Dermis blood vessel endothelial cell (primary cell): ENCODE measurements at places on chromosomes 4 and X.

DNA sequence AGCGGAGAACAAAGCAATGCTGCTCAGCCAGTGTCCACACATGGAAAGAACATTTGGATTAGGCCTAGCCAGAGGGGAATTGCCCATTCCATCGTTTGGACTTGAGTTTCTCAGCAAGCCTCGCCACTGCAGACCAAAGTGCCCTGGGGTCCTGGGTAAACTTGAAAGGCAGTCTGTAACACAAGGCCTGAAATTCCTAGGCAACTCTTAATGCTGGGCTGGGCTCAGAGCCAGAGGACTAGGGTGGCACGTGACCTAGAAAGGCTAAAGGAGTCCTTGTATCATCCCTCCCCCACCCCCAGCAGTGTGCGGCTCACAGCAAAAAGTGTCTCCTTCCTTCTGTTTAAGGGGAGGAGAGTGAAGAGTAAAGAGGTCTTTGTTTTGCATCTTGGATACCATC, 210.4 kb upstream of the ARX start:
- DNase-seq, result no peak

DNA sequence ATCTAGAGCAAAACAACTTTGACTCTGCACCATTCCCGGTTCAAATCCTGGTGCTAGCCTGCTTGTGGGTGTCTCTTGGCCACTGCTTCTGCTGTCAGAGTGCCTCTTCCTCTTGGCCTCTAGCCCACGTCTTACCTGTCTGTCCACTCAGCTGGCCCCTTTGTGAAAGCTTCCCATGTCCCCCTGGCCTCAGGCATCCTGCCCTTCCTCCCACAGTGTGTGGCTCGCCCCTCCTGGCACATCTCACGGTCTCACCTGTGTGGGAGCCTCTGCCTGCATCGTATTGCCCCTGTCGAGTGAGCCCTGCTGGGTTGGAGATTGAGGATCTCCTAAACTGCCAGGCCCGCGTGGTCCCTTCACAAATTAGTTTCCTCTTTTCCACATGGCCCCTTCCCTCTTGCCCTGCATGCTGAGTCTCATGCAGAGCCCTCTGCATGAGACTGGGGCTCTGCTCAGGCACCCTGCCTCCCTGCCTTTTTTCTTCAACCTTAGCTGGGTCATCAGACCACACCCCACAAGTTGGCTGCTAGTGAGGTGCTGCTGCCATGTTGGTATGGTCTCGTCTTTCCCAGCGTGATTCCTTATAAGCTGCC, 53.7 kb upstream of the TADA2B start:
- no peak for DNase-seq

GRCh38 chr4:158722291-158722916, 792 bp downstream of the PPID start:
- peak; percentile 50 for DNase-seq

GRCh38 chr4:119087656-119088055, 48.0 kb upstream of the MYOZ2 start:
- DNase-seq, result no peak

DNA sequence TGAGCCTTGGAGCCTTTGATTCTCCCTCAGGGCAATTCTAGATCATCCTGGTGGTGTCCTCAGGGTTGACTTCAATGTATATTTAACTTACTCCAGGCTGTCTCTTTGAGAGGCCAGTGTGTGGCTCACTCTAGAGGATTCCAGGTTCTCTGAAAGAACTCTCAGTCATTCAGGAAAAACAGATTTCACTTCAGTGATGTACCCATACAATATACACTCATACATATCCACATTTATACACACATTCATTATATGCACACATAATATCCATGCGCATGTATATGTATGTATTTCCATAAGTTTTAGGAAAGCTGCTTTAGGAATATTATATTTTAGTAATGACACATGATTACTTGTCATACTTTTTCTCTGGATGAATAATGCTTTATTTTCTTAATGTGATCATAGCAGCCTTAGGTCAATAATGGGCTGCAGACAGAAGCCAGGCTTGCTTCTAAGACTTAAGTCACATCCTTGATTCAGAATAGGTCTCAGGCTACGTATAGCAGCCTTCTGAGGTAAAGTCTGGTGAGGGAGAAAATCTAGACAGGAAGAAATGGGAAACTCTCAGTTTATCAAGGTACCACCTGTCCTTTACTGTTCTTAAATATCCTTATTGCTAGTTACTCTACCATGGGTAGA, 397.0 kb downstream of the GPAT3 start:
- no peak for DNase-seq

GRCh38 chr4:182370491-182370890, 127.3 kb downstream of the TENM3 start:
- no peak for DNase-seq

GRCh38 chr4:10207116-10207515, 90.5 kb upstream of the WDR1 start:
- no peak for DNase-seq

DNA sequence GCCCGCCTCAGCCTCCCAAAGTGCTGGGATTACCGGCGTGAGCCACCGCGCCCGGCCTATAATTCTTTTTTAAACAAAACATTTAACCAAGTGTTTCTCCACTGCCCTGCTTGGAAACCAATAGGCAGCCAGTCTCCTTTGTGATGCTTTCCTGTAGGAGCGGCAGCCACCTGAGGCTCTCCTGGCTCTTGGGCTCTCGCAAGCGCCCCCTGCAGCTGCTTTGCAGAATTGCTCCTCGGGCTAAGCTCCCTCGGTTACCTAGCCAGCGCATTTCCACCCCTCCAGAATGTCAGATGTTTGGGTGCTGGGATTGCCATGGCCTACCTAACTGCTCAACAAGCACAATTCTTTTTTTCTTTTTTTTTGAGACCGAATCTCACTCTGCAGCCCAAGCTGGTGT, 7.7 kb downstream of the S100P start:
- no peak for DNase-seq

GRCh38 chrX:150092549-150092948, 154.3 kb upstream of the EOLA2 start:
- DNase-seq, result no peak

- no peak for DNase-seq
Measured at GRCh38 chr4:2500547-2500946, 31.6 kb downstream of the RNF4 start.

DNA sequence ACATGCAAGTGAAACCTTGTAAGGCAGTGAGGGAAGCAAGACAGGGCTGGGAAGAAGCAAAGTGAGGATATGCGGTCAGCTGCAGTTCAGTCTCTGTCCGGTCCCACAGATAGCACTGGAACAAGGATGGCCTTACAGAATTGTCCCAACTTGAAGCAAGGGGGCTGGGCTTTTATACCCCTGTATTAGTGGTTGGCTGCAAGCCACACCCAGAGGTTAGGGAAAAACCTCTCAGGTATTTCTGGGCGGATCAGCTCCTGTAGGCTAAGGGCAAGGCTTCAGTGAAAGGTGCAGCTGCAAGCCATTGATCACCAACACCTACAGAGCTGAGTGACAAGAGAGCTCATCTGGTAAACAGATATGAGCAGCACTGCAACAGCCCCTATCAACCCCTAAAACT, 89.0 kb downstream of the KDR start:
- no peak for DNase-seq

- no peak for DNase-seq
Measured at GRCh38 chr4:158146736-158147135, 26.1 kb downstream of the GASK1B start.

- DNase-seq, result no peak
Measured at GRCh38 chrX:45912316-45912715, 632.9 kb downstream of the ZNF674 start.

DNA sequence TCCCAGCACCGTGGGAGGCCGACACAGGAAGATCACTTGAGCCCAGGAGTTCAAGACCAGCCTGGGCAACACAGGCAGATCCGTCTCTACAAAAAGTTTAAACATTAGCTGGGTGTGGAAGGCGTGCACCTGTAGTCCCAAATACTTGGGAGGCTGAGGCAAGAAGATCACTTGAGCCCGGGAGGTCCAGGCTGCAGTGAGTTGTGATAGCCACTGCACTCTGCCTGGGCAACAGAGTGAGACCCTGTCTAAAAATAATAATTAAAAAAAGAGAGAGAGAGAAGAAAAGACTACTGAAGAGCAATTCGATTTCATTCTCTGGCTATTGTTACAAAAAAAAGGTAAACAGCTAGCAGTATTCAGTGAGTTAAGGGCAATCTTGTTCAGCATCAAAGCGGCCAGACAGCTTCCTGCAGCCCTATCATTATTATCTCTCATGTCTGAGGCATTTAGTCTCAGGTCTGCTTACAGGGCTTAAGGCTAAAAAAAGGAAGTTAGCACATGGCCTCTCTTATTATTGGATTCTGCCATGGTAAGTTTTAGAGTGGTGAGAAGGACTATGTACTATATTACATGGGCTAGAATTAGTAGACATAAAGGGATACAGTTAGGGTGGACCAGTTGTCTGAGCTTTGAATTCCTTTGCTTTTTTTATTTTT, 37.9 kb downstream of the ARHGEF6 start:
- DNase-seq, result no peak

DNA sequence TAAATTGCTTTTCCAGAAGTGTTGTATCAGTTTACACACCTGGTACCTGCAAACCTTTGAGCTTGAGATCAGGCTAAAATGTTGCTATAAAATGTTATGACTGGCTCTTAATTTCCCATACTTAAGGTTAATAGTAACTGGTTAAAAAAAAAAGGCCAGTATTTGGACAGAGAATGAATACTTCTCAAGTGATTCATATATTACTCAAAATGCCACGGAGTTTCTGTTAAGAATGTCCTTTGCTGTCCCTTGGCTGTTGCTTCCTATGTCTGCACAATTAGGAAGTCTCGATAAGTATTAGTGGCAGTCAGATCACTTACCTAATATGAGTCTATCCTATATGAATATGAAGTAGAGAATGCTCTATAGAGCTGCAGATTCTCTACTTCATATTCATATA, 232.2 kb upstream of the IGFBP7 start:
- DNase-seq, result no peak

GRCh38 chr4:7679406-7680040, 244.8 kb upstream of the PSAPL1 start:
- DNase-seq, result no peak

DNA sequence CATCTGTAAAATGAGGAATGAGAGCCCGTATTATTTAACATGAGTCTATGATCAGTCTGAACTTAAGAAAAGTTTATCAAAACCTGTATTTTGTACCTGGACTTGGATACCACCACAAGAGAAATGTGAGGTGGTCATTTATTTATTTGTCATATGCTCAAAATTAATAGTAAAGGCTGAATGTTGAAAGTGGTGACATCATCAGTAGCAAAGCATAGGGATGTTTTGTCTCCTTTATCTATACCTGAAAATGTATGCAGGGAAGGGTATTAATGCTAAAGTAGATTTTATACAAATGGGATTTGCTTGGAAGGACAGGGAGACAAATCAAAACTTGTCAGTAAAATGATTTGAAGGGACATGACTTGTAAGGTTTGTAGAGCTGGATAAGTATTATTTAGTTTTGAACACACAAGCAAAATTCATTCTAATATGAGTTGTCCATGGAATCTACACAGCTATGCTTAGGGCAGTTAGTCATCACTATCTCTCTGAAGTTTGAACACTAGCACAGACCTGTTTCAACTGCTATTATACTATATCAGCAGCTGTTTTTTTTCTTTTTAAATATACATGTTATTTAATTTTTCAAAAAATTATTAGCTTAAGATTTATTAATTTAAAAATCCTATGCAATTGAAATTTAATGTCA, 52.4 kb upstream of the GUCY1A1 start:
- DNase-seq, result no peak

DNA sequence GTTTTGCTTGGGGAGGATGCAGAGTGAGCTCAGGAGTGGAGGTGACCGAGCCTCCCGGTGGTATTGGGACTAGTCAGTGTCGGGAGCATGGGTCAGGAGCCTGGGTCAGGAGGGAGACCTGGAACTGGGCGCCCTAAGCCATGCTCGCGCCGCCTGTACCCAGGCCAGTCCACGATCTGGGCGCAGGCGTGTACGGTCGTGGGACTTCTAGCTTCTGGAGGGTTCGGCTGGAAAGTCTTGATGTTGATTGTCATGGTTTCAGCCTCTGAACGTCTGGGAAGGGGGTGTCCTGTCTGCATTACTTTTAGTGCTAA, 244 bp downstream of the EIF2S3 start:
- DNase-seq, result no peak

DNA sequence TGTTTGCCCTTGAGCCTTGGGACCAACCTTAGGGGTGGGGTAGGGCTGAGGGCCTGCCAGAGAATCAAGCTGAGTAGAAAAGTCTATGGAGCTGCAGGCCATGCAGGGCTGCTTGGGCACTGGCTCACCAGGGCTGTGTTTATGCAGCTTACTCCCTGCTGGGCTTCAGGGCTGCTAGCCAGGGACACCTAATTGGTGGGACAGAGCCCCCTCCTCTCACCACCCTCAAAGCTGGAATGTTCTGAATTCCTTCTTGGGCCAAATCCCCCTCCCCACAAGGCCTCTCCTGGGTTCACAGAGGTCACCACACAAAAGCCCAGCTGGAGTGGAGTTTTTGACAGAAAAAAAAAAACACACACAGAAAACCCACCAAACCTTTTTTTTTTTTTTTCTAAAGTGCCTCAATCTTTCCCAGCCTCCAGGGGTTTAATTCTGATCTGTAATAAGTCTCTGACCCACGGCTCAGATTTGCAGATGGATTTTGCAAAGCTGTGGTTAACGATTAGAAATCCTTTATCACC, at the start of gene CLDN2:
CLDN2 (plus strand) TSS at position 471 of the 521 bp plus-strand sequence. CDS start 7,827 bp downstream, outside the sequence.
- DNase-seq, result no peak

DNA sequence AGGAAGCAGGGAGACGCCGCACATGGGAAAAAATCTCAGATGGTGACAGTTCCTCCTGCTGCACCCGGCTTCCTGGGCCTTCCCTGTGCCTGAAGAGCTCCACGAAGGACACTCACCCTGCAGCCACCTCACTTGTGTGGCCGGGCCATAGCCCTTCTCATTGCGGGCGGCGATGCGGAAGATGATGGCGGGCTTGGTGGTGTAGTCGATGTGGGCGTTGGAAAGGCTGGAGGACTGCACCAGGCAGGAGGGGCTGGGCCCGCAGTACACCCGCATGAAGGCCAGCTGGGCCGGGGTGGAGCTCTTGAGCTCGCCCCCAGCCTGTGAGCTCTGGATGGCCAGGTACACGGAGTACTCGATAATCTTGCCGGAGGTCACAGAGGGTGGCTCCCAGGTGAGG, 5.7 kb upstream of the RENBP start:
- DNase-seq, result no peak

DNA sequence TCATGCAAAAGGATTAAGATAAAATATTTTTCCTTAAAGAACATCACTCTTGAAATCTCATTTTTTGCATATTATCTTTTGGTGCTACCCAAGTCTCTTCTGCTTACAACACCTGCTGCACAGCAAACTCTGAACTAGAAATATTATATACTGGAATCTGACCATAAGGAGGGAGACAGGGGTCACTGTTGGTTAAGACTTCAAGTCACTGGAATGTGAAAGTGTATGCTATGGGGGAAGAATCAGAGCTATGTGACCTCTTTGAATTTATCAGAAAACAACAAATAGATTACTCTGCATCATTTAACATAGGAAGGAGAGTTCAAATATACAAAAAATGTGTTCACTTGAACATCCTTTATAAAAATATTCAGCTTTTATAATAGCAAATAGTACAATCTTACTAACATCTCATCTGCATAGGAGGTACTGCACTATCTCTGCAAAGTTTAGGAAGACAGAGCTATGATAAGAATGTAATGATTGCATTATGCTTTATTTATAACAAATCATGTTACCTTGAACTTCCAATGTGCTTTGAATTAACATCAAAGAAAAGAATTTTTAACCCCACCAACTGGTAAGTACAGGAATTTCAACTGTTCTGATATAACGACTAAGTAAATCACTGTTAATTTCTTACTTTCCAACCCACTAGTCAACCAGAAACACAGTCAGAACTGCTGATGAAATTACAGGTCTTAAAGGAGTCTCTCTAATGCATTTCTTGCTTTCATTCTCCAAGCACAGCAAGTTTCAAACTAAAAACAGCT, 69.8 kb downstream of the ZNF827 start:
- DNase-seq, result peak; percentile 35
